ENCODE measurements at places on chromosomes 4 and X.

DNA sequence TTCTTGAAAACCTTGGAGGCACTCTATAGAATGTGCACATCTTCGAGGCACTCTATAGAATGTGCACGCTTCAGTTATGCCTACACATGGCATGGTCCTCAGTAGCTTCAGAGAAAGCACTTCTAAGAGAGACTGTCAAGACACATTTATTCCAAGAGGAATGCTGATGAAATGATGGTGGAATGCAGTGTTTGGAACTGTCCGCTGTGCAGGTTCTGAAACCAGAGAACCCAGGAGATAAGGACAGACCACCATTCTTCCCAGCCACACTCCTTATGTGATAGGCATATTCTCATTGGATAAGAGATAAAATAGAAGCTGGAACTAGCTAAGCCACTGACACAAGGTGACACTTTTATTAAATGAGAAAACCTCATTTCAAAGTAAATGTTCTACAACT lies 263.3 kb downstream of the NLGN4X start:
- no peak for DNase-seq

- DNase-seq = no peak
Observed at GRCh38 chrX:143945171-143945570, 61.3 kb downstream of the UBE2NL start.

DNA sequence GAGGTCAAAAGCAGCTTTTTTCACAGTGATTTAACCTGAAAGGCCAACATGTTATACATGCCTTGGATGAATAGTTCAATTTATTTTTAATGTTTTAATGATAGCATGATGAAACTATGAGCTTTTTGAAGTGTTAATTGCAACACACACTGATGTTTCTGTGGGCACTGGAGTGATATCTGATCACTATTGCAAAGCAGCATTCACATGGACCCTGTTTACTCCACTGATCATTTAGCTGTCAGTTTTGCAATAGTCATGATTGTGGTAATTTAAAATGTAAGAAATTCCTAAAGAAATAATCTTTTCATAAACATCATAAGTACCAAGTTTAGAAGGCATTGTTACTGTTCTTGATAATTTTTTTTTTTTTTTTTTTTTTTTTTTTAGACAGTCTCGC lies 74.1 kb downstream of the ARSJ start:
- DNase-seq = no peak

- no peak for DNase-seq
Observed at GRCh38 chrX:141936080-141936479, 32.4 kb downstream of the MAGEC1 start.
